ENCODE measurements at places on chromosomes 11 and 22.

- DNase-seq, result peak; percentile 43
These were observed 25.8 kb upstream of the WNT11 start for GRCh38 chr11:76232026-76232665.

GRCh38 chr11:69915151-69915500 lies 95.9 kb upstream of the FGF3 start:
- DNase-seq, result no peak

DNA sequence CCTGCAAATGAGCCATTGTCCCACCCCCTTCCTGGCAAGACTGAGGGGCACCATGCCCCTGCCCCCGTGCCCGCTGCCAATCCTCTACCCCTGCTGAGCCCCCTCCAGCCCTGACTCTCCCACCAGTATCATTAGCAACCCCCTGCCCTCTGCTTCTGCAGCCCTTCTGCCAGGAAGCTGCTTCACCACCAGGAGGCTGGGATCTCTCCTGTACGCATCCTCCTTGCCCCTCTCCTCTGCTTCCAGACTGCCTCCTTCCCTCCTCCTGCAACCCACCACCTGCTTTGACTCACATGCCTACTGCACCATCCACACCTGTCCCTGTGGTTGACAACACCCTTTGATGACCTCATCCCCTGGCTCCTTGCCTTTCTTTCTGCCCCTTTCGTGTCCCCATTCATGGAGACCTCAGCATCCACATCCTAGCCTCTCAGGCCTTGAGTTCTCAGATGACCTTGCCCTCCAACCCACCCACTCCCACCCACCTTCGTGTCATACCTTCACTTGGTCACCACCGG lies 13.4 kb upstream of the PNPLA3 start:
- DNase-seq, result no peak

DNA sequence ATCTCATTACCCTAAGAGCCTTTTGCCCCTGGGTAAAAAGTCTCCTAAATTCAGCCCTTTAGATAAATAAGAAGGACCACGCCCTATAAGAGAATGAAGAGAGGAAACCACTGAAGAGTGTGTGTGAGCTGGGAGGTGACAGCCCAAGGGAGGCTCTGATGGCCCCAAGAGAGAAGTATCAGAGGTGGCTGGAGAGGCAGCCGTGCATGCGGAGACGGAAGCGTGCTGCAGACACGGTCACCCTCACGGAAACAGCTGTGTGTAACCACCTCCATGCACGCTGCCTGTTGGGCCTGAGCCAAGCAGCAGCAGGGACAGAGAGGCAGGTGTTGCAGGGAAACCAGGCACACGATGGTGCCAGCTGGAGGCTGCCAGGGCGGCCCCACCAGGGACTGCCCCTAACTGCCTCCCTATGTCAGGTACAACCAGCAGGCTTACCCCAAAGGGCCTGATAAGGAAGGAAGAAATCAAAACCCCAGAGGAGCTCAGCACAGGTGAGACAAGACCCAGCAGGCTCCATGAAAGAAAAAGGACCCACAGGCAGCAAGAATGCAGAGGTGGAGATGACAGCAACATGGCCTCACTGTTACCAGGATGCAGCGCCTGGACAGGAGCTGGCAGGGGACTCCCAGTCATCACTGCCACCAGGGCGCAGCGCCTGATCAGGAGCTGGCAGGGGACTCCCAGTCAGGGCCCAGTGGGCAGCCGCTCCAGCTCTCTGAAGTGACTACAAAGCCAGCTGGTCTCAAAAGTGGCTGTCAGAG lies 7.8 kb downstream of the LARGE2 start:
- DNase-seq, result peak; percentile 95

GRCh38 chr22:24120044-24120443 lies 61.2 kb upstream of the SUSD2 start:
- no peak for DNase-seq

GRCh38 chr11:1781593-1781975 lies 17.9 kb upstream of the CTSD start:
- DNase-seq, result no peak
